ENCODE measurements at places on chromosomes 11 and 22.

GRCh38 chr11:35324183-35324886 lies 95.0 kb downstream of the SLC1A2 start:
- DNase-seq: no peak

GRCh38 chr22:19005905-19006304 lies 69.8 kb upstream of the PRODH start:
- no peak for DNase-seq

DNA sequence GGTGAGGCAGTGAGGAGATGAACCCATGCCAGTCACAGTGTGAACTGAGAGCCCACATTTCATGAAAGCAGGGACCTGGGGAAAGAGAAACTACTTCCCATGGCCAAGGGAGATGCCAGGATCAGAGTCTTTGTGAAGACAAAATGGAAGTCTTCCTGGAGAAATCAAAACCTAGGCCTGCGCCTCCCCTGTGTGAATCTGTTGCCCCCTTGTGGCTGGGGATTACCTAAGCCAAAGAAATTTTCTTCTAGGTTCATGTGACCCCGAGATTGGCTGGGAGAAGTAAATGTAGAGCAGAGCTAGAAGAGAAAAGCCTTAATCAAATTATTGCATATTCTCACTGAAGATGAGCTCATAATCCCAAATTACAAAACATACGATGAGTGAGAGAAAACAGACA lies 1075.3 kb downstream of the TBC1D22A start:
- no peak for DNase-seq

DNA sequence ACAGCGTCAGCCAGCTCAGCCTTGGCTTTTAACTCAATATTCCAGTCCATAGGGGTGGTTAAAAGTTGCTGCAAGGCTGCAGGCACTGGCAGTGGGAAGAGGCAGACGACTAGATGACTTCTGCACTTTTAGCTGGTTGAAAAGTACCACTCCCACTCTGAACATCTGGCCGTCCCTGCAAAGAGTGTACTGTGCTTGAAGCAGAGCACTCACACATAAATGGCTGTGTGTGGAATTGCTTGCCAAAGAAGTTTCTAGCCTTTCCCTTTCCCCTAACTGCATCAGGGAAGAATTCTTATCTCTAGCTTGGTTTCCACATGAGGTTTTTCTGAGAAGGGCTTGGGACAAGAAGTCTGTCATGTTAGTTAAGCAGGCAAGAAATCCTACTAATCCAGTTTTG lies 5.1 kb upstream of the PHLDB1 start:
- DNase-seq: no peak

DNA sequence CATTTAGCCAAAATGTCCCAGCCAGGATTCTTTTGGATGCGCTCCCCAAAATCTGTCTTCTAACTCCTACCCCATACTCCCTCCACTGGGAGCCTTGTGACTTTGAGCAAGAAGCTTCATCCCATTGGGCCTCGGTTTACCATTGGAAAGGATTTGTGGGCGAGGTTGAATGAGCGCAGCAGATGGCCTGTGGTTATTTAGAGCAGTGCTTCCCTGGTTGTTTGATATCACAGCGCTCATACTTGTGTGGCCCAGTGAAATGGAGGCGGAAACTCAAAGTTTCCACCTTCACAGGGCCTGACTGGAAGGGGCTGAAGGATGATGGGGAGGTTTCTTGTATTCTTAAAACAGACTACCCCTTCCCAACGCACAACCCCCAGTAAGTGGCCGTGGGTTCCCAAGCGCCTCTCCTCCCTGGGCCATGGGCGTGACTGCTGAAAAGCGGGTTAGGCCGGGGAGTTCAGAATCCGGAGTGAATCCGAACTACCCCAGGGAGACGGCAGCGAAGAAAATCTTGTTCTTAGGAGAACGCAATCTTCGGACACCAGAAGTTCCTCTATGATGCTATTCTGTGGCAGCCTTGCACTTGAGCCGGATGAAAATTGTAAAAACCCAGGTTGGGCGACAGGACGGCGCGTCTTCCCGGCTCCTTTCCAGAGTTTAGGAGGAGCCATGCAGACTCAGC lies 1.2 kb upstream of the ATF4 start:
- peak; percentile 40 for DNase-seq

- no peak for DNase-seq
Measured at GRCh38 chr22:32697331-32697995, 104.0 kb upstream of the TIMP3 start.

- DNase-seq: peak; percentile 80
Measured at GRCh38 chr11:72040491-72041363, 39.6 kb downstream of the NUMA1 start.

DNA sequence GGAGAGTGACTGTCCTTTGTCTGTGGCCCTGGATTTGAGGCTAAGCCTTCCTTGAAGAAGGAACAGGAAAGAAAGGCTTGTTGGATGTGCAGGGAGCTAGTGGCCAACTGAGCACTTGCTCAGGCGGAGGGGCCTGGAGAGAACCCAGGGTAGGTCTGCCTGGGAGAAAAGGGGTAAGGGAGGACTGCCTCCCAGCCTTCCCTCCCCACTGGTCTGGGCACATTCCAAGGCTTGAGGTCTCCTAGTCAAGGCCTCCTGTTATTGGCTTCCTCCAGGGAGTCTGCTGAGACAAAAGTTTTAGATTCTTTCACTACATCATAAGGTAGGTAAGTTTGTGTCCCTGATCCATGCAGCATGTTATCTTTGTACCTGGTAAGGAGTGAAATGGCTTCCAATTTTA lies 15.2 kb downstream of the KCNQ1OT1 start:
- DNase-seq: no peak

- no peak for DNase-seq
Measured at GRCh38 chr11:117019871-117020270, 78.4 kb downstream of the SIK3 start.

DNA sequence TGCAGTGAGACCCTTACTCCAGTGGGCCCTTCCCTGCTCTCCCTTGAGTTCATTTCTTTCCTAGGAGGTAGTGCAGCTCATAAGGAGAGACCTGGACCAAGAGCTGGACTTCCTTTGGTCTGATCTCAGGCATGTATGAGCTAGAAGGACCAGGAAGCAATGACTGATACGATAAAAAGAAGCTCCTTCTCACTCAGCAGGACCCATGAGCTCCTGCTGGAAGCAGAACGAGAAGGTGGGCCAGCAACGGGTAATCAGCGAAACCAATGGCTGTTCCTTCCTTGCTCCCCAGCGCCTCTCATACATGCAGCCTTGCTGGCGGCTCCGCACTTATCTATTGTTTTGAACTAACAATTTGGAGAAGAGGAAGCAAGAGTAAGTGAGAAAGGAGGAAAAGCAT lies 56.8 kb downstream of the RPUSD4 start:
- DNase-seq: no peak

DNA sequence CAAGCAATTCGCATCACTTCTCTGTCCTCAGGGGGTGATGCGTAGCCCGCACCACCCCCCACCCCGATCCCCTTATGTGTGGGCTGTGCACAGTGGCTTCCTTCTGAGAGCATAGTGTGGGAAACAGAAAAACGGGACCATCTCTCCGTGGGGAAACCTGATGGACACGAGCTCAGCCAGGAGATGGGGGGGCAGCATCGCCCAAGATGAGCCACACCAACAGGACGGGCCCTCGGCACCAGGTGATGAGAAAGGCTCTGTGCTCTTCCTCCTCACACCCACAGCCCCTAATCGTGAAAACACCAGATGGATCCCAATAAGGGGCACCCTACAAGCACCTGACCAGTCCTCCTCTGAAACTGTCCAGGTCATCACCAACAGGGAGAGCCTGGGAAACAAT lies 153.6 kb downstream of the SHANK2 start:
- no peak for DNase-seq

- DNase-seq: no peak
Measured at GRCh38 chr22:27004434-27004833, 347.0 kb downstream of the MIAT start.

DNA sequence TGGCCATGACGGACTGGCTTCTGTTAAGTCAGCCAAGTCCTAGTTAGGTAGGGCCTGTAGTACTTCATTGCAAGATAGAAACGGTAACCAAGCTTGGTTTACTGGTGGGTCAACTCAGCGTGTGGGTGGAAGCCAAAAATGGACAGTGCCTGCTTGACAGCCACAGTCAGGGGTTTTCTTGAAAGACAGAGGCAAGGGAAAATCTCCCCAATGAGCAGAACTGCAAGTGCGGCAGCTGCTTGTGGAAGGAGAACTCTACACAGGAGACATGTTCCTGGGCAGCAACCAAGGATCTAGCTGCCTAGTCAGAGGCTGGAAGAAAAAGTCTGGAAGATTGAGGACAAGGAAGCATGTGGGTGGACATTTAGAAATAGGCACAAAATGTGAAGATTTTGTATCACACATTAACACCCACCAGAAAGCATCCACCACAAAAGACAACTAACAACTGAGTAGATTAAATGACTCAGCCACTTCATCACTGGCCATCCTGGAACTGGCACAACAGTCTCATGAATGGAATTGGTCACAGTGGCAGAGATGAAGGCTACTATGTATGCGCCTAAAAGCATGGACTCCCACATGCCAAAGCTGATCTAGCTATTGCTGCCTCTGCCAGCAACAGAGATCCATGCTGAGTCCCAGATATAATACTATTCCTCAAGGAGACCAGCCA lies 40.9 kb upstream of the SCUBE2 start:
- DNase-seq: no peak

DNA sequence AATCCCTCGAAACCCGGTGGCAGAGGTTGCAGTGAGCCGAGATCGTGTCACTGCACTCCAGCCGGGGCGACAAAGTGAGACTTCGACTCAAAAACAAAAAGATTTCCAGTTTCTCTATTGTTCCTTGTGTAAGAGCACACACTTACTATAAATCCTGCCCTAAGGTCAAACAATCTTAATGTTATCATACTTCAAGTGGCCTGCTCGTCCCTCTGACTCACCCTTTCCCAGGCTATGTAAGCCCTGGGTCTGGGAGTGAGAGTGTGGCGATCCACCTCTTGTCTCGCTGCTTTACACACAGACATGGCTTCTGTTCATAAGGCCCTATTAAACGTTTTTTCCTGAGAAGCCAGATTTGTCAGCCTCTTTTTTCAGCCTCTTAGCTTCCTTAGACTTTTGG lies 24.4 kb upstream of the A4GALT start:
- DNase-seq: no peak

DNA sequence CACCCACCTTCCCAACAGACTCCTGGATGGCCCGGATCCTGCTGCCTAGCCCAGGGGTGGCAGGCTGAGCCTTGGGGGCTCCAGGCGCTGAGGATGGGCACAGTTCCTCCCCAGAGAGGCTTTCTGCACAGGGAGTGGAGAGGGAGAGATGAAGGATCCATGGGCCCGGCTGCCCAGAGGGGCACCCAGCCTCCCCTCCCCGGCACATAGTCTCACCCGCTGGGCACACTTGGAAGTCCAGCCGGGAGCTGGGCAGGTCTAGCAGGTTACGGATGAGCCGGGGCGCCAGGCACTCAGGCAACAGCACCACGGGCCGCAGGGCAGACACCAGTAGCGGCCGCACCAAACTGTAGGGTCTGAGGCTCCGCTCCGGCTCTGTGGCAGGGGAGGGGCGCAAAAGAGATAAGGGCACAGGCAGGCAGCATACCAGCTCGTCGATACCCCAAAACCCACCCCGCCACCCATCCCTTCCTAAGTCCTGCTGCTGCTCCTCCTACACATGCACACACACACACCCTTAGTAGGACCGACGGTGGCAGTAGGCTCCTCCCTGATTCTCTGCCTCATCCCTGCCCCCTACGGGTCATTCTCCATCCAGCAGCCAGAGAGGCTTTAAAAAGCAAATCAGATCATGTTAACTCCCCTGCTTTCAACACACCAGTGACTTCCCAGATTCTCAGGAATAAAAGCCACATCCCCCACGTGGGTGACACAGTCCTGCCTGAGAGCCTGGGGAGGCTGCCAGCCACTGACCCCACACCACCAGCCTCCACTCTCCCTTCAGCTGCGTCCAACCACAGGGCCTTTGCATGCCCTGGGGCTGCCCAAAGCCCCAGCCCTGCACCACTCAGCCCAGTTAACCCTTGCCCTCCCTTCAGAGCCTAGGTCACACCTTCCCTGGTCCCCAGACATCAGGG lies 6.5 kb upstream of the MFNG start:
- DNase-seq: peak; percentile 54

GRCh38 chr11:3859373-3859881 lies 4.0 kb downstream of the STIM1 start:
- DNase-seq: no peak

- DNase-seq: no peak
Measured at GRCh38 chr22:32882774-32883530, 81.4 kb downstream of the TIMP3 start.

DNA sequence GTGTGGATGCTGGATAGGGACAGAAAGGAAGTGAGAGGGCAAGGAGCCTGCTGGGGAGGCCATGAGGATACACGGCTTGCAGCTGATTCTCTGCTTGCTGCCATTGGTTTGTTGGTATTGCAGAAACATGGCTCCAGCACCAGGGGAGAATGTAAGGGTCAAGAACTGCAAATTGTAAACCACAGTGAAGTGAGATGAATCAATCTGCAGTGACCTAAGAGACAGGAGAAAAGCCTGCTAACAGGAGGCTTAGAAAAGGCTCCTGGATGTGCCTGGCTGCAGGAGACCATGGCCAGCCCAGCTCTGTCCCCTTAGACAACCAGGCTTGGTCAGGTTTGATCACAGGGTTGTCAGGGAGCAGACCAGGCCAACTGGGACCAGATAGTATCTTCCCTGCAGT lies 233.7 kb upstream of the CADM1 start:
- DNase-seq: no peak

- no peak for DNase-seq
Measured at GRCh38 chr22:20799449-20799848, 25.5 kb downstream of the SERPIND1 start.

GRCh38 chr11:11171854-11172253 lies 181.2 kb downstream of the CSNK2A3 start:
- DNase-seq: peak; percentile 44

Measured in stimulated activated CD4-positive, alpha-beta T cell treated with anti-CD3 and anti-CD28 coated beads, Interleukin-4, amount 100 ng/mL, for 24 hours (primary cell).